ENCODE measurements at places on chromosomes 1 and 21. TPM values are rescaled to one million over a fixed set of nuclear protein-coding genes. Genes with fewer than 3 reads are reported as not detected.

E2F2 gene
- under 0.01 TPM for total RNA-seq

FCRL5 gene
- not detected for total RNA-seq

DIRAS3 gene
- not detected for total RNA-seq

TMEM52 gene
- total RNA-seq: 8.5 TPM

TNFSF4 gene
- total RNA-seq: 0.24 TPM

TLCD4 gene
- total RNA-seq: 4.1 TPM

CNTN2 gene
- under 0.01 TPM for total RNA-seq

MRPL9 gene
- total RNA-seq: 101 TPM

All from tracheal epithelial cell (primary cell).